GM13976 (cell line): ENCODE measurements at places on chromosomes 12 and 14.
A peak's percentile ranks its signal among the peaks of the same experiment; 100 is the strongest.

GRCh38 chr14:100336618-100337530 is 13.7 kb downstream of the SLC25A47 start:
- peak; percentile 75 for DNase-seq

DNA sequence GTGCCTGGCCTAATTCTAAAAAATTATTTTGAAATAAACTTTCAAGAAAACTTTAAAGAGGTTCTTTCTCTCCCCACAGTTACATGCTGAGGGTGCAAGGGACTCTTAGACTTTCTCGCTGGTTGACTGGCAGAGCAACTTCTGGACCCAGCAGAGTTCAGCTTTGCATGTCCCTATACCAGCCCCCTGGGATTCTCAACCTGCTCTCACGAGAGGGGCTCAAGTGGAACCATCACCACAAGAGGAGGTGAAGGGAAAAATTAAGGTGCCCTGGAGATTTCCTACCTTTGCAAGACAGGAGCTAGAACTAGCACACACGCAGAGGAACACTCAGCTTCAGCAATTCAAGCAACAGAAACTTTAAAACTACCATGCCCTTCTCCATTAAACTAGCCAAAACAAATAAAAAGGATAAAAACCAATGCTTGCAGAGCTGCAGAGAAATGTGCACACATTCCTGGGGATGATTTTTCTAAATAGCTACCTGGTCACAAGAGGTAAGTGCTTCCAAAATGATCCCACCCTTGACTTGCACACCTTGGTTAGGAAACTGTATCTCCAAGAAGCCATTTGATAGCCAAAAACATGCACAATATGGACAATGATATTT is 2.5 kb downstream of the HVCN1 start:
- no peak for DNase-seq

DNA sequence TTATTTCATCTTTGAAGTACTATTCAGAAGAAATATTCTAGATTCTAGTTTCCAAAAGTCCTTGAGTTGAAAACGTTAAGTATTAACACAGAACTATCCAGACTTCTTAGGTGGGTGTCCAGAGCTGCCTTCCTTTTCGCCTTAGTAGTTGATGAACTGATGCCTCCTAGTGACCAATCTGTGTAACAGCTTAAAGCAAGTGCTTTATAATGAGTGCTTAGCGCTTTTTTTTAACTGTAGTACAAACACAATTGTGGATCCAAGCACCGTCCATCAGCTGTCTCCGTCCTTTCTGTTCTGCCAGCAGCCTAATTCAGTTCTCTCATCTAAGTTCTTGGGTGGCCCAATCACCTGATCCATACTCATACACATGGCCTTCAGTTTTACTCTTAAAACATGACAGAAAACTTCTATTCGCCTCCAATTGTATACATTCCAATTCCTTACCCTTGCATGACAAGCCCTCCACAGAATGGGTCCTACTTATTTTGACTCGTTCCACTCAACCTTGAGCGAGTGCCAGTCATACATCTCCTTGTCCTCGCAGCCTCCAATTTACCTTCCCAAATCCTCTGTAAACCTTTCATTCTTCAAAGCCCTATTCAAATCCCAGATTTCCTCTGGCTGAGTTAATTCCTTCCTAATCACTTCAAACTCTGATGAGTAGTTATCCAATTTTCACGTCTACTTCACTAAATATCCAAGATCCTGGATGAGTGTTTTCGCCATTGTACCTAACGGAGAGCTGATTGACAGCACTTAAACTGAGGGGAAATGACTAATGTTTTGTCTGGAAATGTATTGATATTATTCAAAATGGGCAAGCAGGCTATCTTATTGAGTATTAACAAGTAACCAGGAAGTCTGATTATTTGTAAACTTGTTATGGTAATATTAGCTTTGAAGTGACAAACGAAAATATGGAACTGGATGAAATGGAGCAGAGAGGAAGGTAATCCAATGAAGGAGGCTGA is 5.8 kb upstream of the PHLDA1 start:
- DNase-seq = peak; percentile 50

DNA sequence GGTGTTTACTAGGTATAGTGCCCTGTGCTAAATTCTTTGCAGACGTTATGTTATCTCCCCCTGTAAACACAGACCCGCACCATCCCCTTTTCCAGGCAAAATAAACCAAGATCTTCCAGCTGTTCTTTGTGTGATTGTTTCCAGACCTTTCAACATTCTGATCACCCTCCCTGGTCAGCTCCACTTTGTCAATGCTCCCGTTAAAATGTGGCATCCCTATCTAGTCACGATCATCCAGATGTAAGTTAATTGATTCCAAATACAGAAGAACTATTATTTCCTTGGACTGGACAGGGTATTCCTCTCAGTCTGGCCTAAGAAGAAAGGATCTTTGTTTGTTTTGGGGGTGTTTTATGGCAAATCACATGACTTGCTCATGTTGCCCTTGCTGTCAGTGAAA is 127.6 kb upstream of the ARID2 start:
- DNase-seq = no peak
